CD4-positive, alpha-beta T cell treated with Interleukin-2 at 100 ng/mL for 4 hours (primary cell): ENCODE measurements at places on chromosomes 5 and 9.

DNA sequence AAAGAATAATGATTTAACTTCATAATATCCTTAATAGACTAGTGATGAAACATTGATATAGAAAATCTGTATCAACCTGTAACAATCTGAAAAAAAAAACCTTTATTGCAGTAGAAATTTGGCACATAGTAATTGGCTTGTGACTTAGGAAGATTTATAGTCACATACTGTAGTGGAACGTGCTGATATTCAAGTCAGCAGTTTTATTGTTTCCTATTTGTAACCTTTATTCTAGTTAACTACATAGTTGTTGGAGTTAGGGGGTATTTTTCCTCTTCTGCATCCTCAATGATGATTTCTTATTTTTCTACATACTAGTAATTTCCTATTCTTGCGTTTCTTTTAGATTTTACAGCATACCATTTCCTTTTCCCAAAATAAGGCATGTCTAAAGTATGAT lies 14.5 kb upstream of the LRRC70 start:
- no peak for DNase-seq

- DNase-seq: no peak
Measured at GRCh38 chr5:107553117-107553555, 117.6 kb downstream of the EFNA5 start.

DNA sequence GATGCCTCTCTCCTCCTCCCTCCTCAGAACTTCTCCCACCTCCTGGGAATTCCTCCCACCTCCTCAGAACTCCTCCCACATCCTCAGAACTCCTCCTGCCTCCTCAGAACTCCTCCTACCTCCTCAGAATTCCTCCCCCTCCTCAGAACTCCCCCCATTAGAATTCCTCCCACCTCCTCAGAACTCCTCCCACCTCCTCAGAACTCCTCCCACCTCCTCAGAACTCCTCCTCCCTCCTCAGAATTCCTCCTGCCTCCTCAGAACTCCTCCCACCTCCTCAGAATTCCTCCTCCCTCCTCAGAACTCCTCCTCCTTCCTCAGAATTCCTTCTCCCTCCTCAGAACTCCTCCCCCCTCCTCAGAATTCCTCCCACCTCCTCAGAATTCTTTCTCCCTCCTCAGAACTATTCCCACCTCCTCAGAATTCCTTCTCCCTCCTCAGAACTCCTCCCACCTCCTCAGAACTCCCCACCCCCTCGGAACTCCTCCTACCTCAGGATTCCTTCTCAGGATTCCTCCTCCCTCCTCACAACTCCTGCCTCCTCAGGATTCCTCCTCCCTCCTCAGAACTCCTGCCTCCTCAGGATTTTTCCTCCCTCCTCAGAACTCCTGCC lies 23.9 kb downstream of the SLC46A2 start:
- DNase-seq: no peak

DNA sequence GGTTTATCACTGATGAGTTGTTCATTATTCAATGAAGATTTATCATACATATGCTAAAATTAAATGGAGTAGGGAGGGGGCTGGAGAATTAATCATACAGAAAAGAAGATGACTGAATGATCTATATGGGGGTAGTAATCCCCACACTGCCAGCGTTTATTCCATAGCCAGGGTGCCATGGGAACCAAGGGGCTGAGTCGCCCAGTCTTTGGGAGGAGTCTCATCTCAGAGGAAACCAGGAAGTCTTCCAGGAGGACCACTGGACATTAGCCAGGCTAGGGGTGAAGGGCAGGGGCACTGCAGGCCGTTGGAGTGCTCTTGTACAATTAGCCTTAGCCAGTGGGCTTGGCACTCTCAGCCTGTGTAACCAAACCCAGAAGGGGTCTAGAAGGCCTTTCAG lies 226.5 kb downstream of the ARL15 start:
- no peak for DNase-seq

DNA sequence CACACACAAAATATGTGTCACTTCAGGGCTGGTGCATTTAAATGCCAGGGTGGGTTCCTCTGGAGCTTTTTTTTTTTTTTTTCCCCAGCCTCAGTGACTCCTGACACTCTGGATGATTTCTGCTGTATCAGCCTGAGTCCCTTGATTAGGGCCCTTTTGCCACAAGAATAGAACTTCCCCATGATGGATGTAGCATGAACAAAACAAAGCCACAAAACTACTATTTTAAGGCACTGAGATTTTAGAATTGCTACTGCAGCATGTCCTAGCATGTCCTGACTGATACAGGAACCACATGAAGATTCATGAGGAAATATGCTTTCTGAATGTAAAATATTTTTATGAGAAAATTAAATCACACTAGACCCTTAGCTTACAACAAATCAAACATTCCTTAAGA lies 13.9 kb upstream of the ADGRD2 start:
- DNase-seq: no peak

DNA sequence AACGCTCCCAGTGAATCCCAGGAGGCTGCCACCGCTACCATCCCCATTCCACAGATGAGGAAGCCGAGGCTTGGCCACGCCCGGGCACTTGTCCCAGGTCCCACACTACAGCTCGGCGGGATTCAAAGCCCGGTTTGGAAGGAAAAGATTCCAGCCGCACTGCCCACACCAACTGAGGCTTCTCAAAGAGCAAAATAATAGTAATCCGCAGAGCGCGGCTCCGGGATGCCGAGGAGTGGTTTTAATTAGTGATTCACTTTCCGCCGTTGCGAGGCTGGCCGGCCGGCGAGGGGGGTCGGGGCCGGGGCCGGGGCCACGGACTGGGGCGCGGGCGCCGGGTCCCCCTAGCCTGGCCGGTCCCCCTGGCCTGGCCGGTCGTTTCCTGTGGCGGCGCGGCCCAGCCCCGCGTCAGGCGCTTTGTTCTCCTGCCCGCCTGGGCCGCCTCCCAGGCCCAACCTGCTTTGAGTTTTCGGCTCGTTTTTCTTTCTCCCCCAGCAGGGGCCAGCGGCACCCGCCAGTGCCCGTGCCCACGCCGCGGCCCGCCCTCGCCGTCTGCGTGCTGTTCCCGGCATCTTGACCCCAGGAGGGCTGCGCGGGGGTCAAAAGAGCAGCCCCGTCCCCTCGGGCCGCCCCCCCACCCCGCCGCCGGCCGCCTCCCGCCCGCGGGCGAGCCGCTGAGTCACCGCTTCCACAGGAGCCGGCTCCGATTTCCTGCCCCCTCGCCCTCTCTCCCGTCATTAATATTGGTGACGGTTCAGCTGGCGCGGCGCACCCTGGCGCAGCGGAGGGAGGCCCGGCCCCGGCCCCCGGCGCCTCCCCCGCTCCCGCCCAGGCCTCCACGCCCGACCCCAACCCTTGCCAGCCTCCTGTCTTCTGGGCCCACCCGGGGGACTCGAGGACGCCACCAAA lies 31.2 kb downstream of the FGF18 start:
- DNase-seq: no peak

GRCh38 chr5:78001197-78001596 lies 225.1 kb upstream of the TBCA start:
- DNase-seq: no peak

- no peak for DNase-seq
Measured at GRCh38 chr5:116859666-116860320, 285.2 kb upstream of the SEMA6A start.

DNA sequence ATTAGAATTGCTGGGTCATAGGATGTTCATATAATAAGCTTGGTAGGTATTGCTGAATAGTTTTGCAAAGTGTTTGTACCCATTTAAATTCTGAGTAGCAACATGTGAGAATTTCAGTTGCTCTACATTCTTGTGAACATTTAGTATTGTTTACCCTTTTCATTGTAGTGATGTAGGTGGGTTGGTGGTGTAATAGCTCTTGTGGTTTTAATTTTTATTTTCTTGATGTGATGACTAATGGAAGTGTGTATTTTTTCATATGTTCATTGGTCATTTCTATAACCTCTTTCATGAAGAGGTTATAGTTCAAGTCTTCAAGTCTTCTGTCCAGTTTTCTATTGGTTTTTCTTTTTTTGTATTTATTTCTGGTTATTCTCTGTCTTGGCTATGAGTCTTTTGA lies 34.4 kb downstream of the RASA1 start:
- no peak for DNase-seq

- DNase-seq: no peak
Measured at GRCh38 chr9:73782166-73782565, 630.5 kb downstream of the ANXA1 start.

- no peak for DNase-seq
Measured at GRCh38 chr5:71910741-71911140, 191.7 kb downstream of the CARTPT start.

- no peak for DNase-seq
Measured at GRCh38 chr9:134991808-134992754, 74.4 kb upstream of the FCN1 start.

GRCh38 chr5:2130361-2130760 lies 247.6 kb upstream of the IRX4 start:
- DNase-seq: no peak

DNA sequence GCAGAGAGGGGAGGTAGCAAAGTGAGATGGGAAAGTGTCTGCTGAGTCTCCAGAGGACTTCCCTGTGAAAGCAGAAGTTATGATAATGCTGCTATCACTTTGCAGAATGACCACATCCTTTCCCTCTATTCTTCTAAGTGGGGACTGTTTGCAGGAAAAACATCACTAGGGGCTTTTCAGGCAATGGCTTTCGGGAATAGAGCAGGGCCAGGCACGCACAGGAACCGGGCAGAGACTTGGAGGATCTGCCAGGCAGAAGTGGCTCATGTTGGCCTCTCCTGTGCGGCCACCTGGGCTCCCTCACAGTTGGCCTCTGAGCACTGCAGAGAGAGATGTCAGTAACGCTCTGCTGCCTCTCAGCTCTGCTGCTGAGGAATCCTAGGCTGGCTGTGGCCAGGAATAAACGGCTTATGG lies 214.7 kb downstream of the MAST4 start:
- DNase-seq: no peak

DNA sequence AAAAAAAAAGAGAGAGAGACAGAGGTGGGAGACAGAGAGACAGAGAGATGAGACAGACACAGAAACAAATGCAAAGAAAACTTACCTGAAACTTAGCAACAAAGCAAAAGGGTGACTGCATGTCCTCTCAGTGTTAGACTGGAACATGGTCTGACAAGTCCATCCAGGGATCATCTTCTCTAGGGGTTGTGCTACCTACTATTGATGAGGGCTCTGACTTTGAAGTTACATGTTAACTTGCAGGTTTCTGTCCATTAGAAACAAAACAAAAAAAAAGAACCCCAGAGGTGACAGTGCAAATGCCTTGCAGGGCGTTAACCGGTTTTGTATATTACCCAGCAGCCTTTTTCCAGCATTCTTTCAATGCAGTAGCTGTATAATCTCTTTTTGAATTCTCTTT lies 13.6 kb upstream of the SPARC start:
- no peak for DNase-seq

DNA sequence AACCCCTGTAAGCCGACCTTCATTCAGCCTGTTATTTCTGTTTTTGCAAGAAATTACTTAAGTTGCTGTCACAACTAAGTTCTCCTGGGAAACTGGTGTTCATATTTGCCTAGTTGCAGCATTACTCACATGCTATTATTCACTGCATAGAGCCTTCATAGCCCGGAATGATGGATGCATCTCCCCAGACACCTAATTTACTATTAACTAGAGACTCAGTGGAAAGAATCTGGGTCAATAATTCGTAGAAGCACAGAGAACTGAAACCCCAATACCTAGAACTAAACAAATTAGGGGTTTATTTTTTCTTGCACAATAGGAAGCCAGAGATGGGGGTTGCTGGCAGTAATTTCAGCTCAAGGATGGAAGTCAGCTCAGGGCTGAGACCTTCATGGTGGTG lies 45.7 kb upstream of the FAM170A start:
- no peak for DNase-seq

DNA sequence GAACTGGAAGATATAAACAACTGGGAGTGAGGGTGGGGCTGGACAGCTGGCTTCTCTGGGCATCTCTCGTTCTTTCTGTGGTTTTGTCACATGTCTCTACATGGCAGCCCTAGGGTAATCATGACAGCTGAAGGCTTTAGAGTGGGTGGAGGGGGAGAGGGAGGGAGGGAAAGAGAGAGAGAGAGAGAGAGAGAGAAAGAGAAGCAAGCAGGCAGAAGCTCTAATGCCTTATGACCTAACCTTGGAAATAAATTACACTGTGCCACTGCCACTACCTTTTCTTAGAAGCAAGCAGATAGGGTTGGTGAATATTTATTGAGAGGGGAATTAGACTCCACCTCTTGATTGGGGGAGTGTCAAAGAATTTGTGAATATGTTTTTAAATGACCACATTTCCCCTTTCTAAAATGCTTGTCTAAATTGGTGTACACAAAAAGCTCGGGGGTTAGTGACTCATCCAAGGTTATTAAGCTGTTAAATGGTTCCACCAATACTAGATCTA lies 2.6 kb upstream of the DAPK1 start:
- DNase-seq: no peak

DNA sequence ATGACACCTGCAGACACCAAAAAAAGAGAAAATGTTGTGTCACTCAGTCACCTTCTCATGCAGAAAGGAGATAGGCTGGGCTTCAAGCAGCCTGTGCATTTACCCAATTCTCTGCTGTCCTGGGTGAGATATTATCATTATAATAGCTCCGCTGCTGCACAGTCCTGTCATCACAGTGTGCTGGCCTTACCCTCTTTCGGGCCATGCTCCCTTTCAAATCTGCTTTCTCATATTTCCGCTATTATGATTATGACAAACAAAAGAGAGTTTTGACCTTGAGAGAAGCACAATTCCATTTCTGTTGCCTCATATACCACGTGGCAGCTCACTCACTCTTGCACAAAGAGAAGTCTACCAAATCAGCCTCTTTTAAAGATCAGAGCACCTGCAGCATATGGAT lies 1350.1 kb upstream of the ACO1 start:
- DNase-seq: no peak
